ENCODE measurements at places on chromosomes 4 and X.

- DNase-seq, result no peak
Observed at GRCh38 chrX:15376956-15377355, 7.3 kb downstream of the VEGFD start.

DNA sequence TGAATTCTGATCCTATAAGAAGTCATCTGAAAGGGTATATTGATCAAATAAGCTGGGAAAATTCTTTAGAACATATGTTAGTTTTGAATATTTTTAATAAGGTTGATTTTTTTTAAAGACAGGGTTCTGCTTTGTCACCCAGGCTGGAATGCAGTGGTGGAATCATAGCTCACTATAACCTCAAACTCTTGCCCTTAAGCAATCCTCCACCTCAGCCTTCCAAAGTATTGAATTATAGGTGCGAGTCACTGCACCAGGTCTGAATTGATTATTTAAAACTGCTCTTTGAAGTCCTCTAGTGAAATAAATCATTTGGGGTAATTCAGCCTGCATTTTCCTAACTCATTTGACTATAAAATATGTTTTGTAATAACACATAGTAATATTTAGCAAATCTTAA is 812.3 kb downstream of the PDHA2 start:
- DNase-seq, result no peak

GRCh38 chr4:110905367-110905766 is 282.5 kb upstream of the PITX2 start:
- no peak for DNase-seq

DNA sequence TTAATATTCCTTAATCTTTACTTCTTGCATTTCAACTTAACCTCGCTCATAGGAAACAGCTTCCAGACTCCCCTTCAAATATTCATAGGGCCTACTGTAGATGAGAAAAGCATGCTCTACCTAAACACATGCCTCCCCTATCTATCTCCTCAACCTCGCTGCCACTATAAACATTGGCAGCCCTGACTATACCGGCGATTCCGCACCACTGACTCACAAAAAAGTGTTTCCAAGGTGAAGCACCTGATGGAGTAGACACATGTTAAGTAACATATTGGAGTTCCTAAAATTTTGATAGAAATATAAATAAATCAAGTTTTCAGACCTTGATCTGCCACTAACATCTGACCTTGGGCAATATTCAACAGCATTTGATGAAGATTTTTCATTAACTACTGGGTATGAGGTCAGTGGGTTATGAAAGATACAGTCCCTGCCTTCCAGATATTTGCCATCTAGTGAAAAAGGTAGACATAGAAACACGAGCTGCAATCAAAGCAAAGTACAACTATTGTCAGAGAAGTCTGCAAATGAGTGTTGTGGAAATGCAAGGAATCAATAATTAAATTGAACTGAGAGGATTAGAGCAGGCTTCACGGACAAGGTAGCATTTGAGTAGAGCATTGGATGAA is 184.2 kb downstream of the MAML3 start:
- DNase-seq, result no peak

- no peak for DNase-seq
Observed at GRCh38 chrX:9855561-9856283, 69.5 kb downstream of the SHROOM2 start.

DNA sequence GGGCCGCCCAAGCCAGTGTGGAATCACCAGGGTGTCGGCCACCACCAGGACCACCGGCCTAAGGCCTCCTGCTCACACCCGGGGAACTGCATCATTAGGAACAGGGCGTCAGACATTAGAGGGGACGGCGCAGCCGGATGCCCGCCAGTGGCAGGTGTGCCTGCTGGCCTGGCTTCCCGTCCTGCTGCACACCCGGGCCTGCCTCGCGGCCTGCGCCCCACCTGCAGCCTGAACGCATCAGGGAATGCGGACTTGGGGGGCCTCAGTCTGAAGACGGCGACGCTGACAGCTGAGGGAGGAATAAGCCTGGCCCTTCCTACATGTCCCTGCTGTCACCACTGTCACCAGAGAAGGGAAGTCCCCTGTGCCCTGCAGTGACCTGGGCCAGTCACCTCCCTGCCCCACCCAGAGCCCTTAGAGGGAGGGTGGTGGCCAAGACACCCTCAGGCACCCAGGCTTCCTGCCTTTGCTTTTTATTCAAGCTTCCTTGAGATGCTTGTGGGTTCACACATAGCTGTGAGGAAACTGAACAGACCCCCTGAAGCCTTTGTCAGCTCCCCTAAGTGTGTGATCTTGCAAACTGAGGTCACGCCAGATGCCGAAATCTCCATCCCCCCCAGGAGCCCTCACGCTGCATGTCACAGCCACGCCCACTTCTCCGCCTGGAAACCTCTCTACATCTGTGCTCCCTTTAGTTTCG is 3.2 kb downstream of the DGKQ start:
- DNase-seq, result no peak

GRCh38 chr4:53924333-53925049 is 139.9 kb downstream of the CHIC2 start:
- DNase-seq, result no peak

- no peak for DNase-seq
Observed at GRCh38 chr4:54499308-54500074, 158.3 kb upstream of the KIT start.

- no peak for DNase-seq
Observed at GRCh38 chrX:149346306-149346705, 158.8 kb downstream of the IDS start.

DNA sequence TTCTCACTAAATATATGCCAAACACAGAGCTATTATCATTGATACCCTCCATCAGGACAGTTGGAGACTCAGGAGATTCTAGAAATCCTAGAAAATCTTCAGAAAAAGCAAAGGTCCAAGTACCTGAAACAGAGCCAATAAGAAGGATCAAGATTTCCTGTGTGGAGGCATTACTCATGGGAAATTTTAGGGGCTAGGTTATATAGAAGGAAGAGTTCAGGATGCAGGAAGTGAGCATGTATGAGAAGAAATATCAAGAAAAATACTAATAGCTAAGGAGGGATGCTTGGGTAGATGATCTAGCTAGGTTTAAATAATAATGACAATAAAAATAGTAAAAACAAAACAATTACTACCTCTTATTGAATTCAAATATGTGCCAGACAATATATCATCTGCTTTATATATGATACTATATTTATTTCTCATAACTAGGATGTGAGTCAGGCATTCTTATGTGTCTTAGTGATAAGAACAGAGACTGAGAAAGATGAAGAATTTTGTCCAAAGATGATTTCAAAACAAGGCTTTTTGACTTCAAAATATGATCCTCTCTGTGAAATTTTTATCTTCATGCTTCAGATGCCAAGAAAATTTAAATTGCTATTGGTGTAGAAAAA is 66.4 kb upstream of the HHIP start:
- DNase-seq, result no peak

- no peak for DNase-seq
Observed at GRCh38 chr4:137630252-137630651, 98.0 kb upstream of the PCDH18 start.

DNA sequence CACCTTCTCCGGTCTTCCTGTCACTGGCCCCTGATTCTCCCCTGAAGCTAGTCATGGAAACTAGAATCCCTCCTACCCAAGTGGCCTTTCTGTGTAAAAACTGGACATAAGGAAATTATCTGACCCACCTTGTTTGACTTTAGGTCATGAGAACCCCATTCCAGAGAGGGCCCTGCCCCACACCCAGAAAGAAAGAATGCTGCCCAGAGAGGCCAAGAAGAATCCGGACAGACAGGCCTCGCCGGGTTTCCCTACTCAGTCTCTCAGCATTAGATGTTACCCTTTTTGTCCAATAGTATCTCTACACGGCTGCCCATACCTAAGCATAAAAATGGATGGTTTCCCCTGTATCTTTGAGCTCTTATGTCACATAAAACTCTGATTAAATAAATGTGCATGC is 83.3 kb upstream of the HELT start:
- DNase-seq, result no peak

DNA sequence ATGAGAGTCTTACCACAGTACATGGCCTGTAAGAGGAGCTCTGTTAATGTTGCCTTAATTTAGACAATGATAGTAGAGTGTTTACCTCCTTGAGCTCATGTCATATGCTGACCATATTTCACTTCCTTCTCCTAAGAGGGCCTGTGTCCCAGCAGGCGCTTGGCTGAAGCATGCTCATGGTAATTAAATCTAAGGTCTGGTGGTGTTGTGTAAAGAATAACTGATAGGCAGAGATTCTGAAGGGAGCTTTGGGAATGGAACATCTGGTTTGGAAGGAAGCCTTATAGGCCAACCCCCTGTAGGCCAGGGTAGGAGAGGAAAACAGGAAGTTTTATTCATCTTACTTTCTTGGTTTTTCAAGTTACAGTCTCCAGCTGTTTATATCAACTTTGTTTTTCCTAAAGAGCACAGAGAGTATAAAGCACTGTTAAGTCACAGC is 300.2 kb downstream of the USP46 start:
- no peak for DNase-seq

DNA sequence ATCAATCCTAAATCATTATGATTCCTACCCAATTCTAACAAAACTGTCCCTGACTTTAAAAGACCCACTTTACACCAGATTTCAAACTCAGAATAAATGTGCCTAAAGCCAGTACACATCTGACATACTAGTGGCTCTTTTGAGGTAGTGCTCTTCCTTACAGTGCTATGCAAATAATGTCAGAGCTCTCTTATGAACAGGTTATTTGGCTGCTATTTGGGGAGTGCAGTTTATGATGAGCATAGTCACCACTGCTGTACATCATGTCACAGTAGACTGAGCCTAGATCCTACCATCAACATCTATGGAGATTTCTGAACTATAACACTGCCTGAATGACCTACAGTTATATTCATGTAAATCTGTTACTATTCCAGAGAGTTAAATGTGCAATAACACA is 50.4 kb upstream of the PAGE5 start:
- DNase-seq, result no peak

GRCh38 chr4:161856711-161857326 is 307.0 kb downstream of the FSTL5 start:
- DNase-seq, result no peak

- DNase-seq, result no peak
Observed at GRCh38 chr4:175916626-175917351, 104.7 kb upstream of the GPM6A start.

DNA sequence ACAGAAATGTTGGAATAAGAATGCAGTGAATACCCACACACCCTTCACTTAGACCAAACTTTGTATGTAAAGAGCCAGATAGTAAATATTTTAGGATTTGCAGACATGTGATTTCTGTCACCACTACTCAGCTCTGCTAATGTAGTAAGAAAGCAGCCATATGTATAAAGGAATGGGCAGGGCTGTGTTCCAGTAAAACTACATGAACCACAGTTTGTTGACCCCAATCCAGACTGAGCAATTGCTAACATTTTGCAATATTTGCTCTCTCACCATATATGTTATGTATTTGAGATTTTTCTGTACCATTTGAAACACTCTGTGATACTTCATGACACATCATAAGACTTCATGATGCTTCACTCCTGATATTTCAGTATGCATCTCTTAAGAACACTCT is 32.0 kb upstream of the TBC1D1 start:
- DNase-seq, result no peak

GRCh38 chr4:139940600-139940999 is 213.4 kb downstream of the MAML3 start:
- no peak for DNase-seq

- no peak for DNase-seq
Observed at GRCh38 chr4:3784454-3785291, 18.5 kb downstream of the ADRA2C start.

DNA sequence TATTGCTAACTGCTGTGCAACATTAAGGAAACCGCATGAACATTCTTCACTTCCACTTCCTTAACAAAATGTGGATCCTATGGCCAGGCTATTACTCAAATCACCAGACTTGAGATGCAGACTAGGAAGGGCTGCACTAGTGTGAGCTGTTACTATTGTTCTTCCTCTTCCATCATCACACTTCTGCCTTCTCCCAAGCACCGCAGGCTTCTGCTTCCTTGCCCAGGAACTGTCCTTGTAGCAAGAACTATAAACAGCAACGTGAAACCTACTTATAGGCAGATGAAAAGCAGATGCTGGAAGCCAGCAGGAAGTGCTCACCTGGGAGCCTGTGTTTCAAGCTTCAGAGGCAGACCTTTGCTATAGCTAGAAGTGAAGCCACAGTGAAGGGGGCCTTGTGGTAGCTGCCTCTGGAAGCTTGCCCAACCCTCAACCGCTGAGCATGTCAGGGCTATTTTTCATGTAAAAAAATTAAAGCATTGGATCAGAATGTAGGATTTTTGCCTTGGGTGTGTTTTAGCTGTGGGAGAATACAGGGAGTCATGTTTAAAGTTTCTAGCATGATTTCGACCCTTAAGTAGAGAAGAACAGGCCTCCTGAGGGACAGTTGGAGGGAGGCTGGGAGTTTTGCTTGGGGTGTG is 43.9 kb downstream of the CLNK start:
- no peak for DNase-seq

DNA sequence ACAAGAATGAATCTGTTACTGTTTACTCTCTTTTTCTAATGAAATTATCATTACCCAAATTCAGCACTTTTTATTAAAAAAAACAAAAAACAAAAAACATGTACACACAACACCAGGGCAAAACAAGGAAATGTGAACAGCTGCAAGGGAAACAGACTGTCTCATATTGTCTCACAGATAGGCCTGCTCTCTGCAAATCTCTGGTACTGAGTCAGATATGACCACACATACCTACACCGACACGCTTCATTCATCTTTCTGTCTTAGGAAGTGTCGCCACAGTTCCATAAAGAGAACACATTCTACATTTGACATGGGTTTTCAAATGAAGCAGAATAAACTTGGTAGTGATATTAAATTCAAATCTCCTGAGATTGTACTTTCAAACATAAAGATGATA is 92.2 kb upstream of the GPR34 start:
- DNase-seq, result no peak

- no peak for DNase-seq
Observed at GRCh38 chrX:14875624-14876023, 2.4 kb downstream of the MOSPD2 start.

DNA sequence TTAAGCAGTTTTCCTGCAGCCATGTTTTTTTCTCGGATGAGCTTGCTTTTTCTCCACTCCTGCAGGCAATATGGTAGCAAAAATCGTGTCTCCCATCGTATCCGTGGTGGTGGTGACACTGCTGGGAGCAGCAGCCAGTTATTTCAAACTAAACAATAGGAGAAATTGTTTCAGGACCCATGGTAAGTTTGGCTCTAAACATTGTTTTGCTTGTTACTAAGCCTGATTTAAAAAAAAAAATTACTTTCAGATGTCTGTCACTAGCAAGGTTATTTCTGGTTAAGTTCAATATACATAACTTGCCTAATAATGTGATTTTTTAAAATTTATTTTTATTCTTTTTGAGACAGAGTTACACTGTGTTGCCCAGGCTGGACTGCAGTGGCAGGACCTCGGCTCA is 17.5 kb upstream of the GYG2 start:
- no peak for DNase-seq

GRCh38 chrX:40267334-40268187 is 169.8 kb upstream of the BCOR start:
- no peak for DNase-seq
